ENCODE measurements at places on chromosomes 5 and 9.

GRCh38 chr9:11892401-11892800, 800.8 kb upstream of the TYRP1 start:
- DNase-seq = no peak

GRCh38 chr5:9644630-9645029, 14.5 kb upstream of the TAS2R1 start:
- DNase-seq = no peak

GRCh38 chr9:69554945-69555344, 117.2 kb downstream of the APBA1 start:
- DNase-seq = no peak

DNA sequence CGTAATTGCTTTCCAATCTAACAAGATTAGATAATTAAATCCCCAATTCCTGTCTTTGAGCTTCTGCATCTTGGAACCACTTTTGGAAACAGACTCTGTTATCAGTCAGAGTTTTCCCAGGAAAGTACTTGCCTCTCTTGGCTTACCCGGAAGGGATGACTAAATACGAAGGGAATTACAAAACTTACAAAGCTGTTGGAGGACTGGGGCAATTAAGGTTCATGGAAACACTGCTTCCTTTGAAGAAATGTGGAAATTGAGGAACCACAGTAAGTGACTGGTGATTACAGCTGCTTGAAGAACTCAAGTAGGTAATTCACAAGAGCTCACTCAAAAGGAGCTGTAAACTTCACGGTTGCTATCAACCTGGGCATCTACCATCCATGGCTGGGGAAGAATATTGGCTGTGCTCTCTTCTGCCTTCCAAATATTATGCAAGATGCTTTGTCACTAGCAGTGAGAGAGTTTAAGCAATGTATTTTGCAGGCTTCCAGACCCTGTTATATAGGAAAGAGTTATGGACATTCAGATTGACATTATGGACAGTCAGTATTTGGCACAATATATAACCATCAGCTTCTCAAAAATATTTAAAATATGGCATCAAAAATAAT, 104.6 kb upstream of the MAN2A1 start:
- no peak for DNase-seq

DNA sequence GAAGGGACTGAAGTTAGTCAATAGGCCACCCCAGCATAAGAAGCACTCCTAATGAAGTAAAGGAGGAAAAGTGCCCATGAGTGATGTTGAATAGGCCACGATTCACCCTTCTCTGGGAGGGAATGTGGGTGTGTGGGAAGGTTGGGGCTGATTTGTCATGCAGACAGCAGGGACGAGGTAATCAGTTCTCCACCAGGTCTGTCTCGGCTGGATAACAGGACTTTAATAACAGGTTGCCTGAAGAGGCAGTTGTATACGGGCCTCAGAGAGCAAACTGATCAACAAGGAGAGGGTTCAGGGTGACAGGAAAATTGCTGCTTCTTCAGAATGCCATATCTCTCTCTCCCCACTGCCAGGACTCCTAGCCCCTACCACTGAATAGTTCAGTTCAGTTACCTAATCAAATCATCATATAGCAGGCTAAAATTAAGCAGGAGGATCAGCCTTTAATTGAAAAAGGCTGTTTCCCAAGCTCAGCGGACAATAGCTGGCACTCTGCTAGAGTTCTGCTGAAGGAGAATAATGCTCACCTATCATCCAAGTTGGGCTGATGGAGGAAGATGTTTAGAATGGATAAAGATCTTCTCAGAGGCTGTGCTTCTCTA, 43.6 kb upstream of the SMIM32 start:
- DNase-seq = no peak

DNA sequence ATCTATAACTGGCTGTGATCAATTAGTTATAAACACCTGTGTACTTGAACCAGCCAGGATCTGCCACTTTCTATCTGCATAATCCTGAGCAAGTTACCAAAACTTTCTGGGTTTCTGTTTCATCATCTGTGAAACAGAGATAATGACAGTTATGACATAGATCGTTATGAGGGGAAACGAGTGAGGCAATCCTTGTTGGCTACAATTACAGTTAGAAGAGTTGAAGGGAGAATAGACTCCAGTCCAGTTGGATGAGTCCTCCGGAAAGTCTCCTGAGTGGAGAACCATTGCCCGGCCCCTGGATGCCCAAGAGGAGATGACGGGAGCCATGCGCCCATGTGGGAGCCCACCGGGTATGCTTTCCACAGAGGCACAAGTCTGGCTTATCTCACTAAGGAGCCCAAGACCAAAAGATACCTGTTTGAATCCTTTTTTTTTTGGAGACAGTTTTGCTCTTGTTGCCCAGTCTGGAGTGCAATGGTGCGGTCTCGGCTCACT, 4.5 kb downstream of the PDE6A start:
- DNase-seq = no peak

DNA sequence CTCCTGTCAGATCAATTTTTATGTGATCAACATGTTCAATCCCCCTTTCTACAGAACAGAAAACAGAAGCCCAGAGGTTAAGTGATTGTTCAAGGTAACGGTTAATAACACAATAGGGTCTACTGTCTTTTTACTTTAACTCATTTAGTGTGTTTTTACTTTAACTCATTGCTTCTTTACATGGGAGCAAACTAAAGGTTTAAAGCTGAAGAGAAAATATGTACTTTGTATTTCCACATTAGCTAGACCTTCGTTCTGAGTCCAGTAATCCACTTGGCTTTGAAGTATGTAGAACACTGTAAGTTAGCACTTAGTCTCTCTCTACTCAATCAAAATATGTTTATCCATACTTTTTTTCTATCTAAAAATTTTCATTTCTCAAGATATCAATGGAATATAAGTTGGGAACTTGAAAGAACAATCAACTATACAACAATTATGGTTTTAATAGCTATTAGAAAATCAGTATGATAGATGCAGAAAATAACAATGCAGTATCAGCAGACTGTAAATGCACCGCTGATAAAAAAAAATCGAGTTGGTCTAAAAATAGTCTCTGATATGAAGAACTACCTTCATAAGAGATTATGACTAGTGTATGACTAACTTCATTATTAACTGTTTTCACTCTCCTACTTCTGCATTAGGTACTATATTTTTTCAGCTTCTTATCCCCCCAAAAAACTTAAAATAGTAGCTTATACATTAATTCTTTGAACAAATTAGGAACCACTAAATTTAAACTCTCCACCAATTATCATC, 20.6 kb downstream of the PGGT1B start:
- DNase-seq = no peak

- DNase-seq = no peak
Measured at GRCh38 chr5:137015540-137016116, 483.5 kb downstream of the SPOCK1 start.

- no peak for DNase-seq
Measured at GRCh38 chr5:151661968-151662732, 24.6 kb downstream of the SPARC start.

- DNase-seq = peak; percentile 92
Measured at GRCh38 chr5:178116143-178116885, 3.0 kb downstream of the N4BP3 start.

DNA sequence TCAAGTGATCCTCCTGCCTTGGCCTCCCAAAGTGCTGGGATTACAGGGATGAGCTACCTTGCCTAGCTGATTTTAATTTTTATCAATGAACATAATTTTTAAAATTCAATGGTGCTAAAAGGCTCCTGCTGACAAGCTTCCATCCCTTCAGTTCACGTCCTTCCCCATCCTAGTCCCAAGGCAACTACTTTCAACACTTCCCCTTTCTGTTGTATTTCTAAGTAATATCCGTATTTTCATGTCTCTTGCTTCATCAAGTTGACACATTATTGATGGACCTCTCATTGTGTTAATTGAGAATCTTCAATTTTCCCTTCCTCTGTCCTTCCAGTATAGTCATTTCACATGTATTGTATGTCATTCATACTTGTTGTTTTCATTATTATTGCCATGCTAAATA, 93.8 kb upstream of the RASGRF2 start:
- DNase-seq = no peak

- no peak for DNase-seq
Measured at GRCh38 chr9:72427801-72428200, 62.8 kb upstream of the ZFAND5 start.

- no peak for DNase-seq
Measured at GRCh38 chr9:100229561-100229960, 123.2 kb downstream of the TEX10 start.

- DNase-seq = no peak
Measured at GRCh38 chr9:129072171-129072570, 8.7 kb upstream of the DOLPP1 start.

GRCh38 chr5:178244576-178244975, 12.0 kb upstream of the PHYKPL start:
- DNase-seq = no peak

- DNase-seq = no peak
Measured at GRCh38 chr9:91285729-91286353, 75.9 kb downstream of the AUH start.

- DNase-seq = no peak
Measured at GRCh38 chr5:38808666-38809343, 37.0 kb upstream of the OSMR start.

- DNase-seq = peak; percentile 20
Measured at GRCh38 chr5:157026789-157027424, 32.0 kb downstream of the HAVCR1 start.

GRCh38 chr5:132470596-132470995, 20.0 kb downstream of the IRF1 start:
- no peak for DNase-seq

DNA sequence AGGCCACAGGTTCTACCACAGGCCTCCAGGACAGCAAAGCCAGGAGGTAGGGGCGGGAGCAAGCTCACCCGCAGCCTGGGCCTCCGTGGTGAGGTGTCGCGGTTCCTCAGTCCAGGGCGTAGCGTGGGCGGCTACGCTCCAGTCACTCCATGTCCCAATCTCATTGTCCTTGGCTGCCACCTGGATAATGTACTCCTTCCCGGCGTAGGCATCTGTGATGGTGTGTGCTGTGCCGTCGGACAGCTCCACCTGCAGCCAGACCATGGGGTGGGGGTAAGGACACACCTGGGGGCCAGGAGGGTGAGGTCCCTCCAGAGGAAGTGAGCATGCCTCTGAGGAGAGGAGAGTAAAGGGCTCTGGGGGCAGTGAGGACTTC, 29.8 kb upstream of the ENHO start:
- DNase-seq = no peak

DNA sequence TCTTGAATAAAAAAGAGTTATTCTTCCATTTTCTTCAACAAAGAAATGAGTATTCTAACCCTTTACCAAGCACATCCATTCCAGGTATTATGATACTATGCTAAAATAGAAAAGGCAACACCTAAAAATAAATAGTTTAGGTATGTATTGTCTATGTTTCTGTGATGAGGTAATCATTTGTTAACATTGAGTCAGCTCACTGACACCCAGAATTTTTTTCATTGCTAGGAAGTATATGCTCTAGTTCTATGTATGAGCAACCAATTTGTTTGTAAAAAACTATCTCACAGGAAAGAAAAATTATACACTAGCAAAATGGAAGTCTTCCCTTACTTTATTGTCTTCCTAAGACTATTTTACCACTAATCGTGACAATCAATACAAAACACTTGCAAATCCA, 615.6 kb upstream of the GRIN3A start:
- DNase-seq = no peak

- DNase-seq = no peak
Measured at GRCh38 chr5:145531038-145531734, 304.0 kb downstream of the PRELID2 start.

DNA sequence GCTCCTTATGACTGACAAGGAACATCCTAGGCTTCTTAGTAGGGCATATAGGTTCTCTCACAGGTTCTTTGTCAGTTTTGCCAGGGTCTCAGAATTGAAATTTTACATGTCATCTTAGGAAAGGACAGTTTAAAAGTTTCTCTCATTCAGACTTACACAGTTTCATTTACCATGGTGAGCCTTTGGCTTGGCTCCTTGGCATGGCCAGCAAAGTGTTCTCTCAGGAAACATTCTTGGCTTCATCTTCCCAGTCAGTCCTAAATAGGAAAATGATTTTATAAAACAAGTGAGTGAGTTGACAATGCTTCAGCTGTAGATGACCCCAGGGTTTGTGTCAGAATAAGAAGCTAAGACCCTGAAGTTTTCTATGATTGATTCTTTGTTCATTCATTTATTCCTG, 191.6 kb downstream of the PCSK5 start:
- no peak for DNase-seq

DNA sequence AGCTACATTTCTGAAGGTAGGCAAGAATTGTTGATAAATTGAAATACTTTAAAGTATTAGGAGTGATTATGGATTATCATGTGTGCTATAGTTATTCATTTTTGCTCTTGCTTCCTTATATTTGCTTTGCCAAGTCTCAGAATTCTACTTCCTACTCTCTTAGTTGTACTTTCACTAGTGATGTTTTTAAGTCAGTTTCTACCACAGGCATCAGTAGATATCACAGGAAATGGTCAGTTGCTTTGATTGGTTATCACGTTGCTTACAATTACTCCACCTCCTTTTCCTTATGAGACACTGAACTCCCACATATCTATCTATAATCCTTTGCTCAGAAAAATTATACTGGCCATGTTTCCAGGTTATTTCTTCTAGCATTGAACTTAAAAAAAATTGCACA, 472.8 kb downstream of the DMRTA1 start:
- no peak for DNase-seq

GRCh38 chr9:88041447-88041846, 67.1 kb upstream of the CDK20 start:
- DNase-seq = no peak

DNA sequence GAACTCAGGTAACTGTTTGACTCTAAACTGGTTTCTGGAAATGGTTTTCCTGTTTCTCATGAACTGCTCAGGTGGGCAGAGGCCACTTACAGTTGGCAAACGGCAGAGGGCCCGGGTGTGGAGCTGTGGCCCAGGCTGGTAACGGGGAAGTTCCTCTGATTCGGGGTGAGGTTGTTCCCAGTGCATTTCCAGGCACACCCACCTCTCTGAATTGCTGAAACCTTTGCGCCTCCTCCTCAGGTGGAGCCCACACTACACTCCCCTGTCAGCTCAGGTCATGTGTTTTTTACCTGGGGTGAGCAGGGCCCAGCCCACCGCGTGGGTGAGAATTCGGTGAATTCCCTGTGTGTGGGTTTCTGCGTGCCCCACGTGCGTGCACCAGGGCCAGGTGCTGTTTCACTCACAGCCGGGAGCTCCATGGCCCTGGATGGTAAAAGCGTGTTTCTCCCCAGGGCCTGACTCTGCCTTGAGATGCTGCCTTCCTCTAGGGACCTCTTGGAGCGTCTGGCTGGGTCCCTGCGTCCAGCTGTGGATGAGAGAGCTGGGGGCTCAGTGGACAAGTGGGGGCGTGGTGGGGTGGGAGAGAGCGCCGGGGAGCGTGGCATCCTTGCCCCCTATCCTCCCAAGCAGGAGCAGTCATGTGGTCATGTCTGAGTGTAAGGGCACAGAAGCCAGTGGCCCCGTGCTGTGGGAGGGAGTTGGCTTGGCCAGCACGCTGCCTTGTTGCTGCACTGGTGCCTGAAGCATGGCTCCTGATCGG, 33.5 kb upstream of the LPCAT1 start:
- no peak for DNase-seq

GRCh38 chr5:633501-633955, 21.4 kb downstream of the CEP72 start:
- no peak for DNase-seq

GRCh38 chr5:133847886-133848285, 120.5 kb downstream of the C5orf15 start:
- DNase-seq = no peak

Data from CD4-positive, alpha-beta T cell treated with Interleukin-17A for 1 hour (primary cell).